NCI-H2227 treated with DMSO at 0.1 percent for 48 hours (cell line): ENCODE measurements at places on chromosomes 11 and 22.
A peak's percentile ranks its signal among the peaks of the same experiment; 100 is the strongest.

DNA sequence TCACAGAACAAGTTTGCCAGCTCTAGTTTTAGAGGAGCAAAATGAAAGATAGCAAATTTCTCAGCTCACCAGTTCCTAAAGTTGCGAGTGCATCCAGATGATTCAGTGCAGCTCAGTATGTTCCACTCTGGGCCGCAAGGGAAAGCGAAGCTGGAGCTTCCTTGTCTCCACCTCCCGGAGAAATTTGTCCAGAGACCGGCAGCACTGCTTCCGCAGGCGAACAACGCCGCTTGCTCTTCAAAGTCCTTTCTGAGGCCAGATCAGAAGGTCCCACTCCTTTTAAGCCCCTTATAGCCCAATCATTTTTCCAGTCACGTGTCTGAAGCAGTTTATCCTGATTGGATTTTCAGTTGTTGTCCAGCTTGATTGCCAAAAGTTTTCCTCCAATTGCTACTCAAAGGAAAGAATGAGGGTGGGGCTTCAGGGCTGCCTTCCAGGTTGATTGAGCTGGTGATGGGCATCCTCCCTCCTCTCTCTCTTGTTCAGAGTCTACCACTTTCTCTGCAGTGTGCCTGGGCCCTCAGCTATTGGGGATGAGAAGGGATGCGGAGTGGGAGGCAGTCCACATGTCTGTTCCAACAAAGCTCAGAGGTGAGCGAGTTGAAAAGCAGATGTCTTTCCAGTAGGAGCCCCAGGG lies at the start of gene ZNF280A:
Gene ZNF280A (minus strand): TSS at position 251 of the 637 bp plus-strand sequence. CDS start 4,640 bp downstream, outside the sequence.
- DNase-seq, result peak; percentile 3

DNA sequence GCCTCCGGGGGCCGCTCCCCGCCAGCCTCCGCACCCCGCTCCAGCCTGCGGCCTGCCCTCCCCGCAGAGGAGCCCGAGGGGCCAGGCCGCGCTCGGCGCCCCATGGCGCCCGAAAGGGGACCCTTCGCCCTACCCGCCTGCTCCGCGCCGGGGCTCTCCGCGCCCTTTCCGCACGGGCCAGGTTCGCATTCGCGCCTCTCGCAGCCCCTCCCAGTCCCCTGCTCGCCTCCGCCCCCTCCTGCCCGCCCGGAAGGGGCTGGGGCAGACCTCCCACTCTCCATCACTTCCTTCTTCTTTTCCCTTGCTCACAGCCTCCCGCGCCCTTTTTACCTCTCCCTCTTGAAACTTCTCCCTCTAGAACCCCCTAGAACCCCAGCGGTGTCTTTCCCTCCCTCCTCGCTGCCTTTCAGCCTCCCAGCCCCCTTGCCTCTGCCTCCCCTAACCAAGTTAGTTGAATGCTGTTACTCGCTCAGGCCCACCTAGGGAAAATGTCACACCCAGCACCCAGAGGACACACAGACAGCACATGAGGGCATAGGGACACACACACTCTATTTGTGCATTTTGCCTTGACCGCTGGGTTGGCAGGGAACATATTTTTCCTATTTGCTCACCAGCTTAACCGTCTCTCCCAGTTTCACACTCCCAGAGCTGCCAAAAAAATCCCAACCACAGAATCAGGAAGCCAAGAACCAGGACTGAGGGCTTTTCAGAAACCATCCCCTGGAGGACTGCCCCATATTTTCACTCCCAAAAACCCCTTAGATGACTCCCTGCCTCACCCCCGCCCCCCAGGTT lies at the start of gene SLC43A3:
Gene SLC43A3 (minus strand): TSS at position 193 of the 798 bp plus-strand sequence. CDS start 949 bp downstream, outside the sequence.
- no peak for DNase-seq

DNA sequence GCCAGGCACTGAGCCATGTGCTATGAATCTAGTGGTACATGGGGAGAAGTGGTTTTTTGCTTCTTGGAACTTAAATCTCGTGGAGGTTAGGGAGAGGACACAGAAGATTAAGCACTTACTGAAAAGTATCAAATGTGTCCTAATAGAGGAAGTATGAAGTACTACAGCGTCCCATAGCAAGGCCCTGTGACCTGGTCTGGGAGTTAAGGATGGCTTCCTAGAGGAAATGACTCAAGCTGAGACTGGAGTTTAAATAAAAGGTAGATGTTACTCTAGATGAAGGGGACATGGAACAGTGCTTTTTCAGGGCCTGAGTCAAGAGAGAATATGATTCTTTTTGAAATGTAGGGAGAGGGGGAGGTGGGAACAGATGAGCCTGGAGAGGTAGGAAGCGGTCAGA lies 202.9 kb downstream of the GRIK4 start:
- no peak for DNase-seq

- DNase-seq, result no peak
These were observed 76.0 kb downstream of the MRTFA start for GRCh38 chr22:40560551-40560950.

DNA sequence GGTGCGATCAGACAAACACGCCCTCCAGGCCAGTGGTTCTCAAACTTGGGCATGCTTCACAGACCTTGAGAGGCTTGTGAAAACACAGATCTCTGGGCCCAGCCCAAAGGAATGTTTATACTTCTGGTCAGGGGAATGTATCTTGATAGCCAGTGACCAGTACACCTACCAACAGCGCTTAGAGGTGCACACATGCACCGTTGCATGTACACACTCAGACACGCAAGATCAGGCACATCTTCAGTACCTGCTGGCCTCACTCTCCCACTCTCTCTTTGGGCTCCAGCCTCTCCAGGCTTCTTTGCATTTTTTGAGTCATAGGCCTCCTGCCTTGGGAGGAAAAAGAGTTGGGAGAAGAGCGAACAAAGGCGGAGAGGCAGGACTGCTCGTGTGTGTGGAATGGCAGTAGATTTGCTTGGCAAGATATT lies 11.7 kb upstream of the FXYD6 start:
- DNase-seq, result no peak

GRCh38 chr22:50612528-50613221 lies 12.1 kb downstream of the MAPK8IP2 start:
- DNase-seq, result no peak

- no peak for DNase-seq
These were observed 116.5 kb downstream of the SPON1 start for GRCh38 chr11:14079011-14079410.
